ENCODE measurements at places on chromosomes 1 and 21.

- peak; percentile 14 for DNase-seq
Measured at GRCh38 chr1:58699011-58699762, 675 bp downstream of the MYSM1 start.

- DNase-seq, result no peak
Measured at GRCh38 chr1:210339500-210339899, 10.8 kb downstream of the HHAT start.

- DNase-seq, result no peak
Measured at GRCh38 chr1:7554385-7555235, 216.5 kb upstream of the VAMP3 start.

DNA sequence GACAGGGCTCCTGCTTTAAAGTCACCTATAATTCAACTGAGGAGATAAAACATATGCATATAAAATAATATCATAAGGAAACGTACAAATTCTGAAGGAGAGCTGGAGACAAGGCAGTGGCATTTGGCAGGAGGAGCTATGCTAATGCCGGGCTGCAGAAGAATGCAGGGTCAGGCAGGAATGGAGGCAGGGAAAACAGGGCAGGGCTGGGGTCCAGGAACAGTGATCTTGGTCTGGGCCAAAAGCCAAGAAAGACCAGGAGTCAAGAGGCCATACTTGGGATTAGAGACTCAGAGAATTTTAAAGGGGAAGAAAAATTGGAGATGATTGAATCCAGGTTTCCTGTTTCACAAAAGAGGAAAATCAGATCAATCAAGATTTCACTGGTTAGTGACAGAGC is 20.0 kb upstream of the BRDT start:
- no peak for DNase-seq

DNA sequence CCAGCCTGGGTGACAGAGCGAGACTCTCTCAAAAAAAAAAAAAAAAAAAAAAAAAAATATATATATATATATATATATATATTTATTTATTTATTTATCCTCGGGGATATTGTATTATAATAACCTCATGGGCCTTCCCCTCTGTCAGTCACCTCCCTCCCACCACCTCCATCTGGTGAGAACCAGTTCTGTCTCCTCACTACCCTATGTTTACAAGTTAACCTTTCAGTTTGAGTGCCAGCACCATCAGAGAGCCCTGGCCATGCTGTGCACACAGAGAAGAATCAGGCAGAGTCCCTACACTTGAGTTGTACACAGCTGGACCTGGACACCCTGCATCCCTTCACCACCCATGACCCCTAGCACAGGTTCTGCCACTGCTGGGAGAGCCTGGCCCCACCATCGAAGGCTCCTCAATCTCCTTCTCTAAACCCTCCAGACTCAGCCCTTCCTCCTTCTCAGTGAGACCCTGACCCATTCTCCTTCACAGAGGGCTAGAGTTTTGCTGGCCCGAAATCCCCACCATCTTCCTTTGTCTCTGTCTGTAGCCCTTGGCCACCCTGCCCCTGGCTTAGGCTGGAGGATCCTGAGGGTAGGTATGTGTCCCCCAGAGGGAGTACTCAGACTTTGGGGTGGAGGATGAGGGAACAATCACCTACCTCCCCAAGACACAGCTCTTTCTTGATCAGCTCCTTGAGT is 1.2 kb downstream of the S100A5 start:
- no peak for DNase-seq

- DNase-seq, result no peak
Measured at GRCh38 chr21:18049461-18049860, 195.2 kb upstream of the CHODL start.

DNA sequence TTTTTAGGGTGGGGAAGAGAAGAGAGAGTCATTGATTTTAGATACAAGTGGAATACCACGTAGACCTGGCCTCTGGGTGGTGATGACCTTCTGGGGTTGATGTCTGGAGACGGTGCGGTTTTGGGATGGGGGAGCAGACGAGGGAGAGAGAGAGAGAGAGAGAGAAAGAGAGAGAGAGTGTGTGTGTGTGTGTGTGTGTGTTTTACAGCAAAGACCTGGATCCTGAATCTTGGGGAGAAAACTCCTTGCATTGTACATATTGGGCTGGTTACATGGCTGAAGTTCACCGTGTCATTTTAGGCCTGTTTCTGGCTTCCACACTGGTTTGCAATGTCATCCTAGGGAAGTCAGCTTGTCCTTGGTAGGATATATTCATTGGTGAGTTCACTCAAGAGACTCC is 89.0 kb downstream of the GALNT2 start:
- DNase-seq, result no peak

DNA sequence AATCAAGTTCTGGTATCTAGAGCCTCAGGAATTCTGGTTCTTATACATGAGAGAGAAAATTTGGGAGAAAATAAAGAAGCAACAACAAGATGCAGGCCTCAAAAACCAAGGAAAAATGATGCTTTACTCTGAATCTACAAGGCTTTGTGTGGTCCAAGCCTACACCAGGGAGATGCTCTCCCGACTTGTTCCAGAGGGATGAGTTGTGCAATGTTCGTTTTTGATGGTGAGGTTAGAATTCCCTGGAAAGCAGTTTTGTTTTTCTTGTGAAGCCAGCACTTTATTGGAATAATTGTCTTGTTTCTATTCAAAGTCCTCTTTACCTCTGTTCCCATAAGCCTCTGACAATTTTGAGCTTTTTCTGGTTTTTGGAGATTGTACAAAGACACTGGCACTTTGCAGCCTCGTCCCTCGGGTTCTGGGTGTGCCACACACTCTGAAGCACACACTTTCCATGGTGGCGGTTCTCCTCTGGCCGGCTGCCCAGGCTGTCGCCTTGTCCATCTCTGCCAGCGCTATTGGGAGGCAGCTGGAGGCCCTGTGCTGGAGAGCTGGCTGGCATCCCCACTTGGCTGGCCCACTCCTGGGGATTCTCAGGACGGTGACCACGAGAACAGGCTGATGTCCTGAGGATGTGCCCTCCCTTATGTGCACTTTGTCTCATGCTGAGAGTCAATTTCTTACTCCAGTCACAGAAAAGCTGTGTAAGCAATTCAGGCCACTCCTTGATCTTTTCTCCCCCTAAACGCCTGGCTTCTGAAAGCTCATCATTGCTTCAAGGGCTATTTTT is 70.2 kb downstream of the EDEM3 start:
- no peak for DNase-seq

DNA sequence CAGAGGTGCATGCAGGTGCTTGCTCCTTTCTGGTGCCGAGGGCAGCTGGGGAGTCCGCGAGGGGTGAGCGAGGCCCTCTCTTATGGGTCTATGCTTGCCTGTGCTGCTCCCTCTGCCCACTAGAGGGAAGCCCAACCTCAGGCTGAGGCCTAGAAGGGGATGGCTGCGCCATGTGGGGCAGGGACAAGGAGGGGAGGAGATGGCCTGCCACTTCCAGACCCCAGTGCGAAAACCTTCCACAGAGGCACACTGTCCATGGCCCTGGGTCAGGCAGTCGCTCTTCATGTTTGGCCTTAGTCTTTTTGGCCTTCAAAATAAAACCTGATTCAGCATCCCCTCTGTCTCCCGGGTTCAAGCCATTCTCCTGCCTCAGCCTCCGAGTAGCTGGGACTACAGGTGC is 14.0 kb downstream of the RHBG start:
- no peak for DNase-seq

DNA sequence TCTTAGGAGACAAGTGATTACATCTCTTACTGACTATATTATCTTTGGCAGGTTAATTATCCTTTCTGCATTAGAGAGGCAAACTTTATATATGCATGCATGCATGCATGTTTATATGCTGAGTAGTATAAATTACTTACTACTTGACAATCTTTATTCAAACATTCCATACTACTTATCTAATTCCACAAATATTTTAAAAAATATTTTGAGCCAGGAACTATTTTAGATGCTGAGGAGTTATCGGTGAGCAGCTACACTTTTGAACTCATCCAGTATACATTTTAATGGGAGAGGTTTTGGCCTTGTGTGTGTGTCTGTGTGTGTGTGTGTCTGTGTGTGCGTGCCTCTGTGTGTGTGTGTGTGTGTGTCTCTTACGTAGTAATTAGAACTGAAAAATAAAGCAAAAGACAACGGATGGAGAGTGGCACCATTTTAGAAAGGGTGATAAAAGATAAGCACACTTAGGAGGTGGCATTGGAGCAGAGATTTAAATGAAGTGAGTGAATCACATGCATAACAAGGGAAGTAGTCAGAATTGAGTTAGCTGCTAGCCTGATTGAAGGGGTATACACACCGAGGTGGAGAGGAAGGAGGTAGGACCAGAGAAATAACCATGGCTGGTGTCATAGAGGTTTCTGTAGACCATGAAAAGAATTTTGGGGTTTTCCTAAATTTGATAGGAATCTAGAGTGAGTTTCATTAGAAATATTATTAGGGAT is 1488.4 kb downstream of the MRPL39 start:
- peak; percentile 15 for DNase-seq

DNA sequence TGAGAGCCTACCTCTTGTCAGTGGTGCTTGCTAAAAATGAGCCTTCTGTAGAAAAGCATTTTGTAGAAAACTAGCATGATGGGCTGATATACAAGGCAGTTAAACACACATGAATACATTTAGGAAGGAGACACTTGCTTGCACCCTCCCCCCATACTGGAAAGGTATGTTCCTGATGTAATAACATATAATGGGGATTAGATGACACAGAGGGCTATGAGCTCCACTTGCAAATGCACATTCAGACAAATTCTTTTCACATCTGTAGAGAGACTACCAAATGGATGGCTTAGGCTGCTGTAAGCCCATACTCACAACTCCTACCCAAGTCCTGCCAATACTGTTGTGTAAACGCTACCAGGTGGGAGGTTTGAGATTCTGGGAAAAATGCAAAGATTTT is 634.0 kb downstream of the SMYD3 start:
- no peak for DNase-seq

DNA sequence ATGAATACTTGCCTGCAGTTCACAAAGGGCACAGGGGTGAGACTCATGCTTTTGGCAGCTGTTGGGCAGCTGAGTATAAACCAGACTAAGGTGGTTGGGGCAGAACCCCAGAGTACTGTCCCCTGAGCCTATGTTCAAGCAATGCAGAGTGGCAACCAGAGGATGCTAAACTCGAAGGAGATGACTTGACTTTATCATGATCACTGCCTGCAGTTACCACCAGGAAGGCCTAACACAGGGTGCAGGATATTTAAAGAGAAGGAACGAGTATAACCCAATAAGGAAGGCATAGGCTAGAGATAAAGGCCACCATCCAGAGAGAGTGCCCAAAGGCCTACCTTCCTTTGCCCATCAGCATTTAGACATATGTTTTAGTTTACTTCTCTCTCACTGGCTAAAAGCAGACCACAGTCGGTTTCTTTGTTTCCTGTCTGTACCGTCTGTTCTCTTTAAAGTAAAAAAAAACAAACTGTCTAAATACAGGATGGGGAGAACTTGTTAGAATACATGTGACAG is 83.3 kb downstream of the MPZL1 start:
- no peak for DNase-seq

DNA sequence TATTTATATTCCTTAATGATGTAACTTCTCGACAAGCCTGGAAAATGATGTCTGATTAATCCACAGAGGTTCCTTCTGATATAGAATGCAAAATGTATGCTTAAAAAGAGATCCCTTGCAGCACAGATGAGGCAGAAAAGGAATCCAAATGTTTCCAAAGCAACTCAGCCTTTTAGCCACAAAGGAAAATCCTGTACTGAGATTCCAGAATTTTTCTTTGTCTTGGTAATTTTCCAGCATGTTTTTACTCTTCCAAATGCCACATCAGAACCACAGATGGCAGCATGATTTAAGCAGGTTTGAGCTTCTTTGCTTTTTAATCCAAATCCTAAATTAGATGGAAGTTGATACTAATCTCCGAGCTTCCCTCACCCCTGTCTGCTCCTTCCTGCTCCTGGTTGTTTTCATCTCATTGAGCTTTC is 176.4 kb upstream of the PALMD start:
- no peak for DNase-seq

DNA sequence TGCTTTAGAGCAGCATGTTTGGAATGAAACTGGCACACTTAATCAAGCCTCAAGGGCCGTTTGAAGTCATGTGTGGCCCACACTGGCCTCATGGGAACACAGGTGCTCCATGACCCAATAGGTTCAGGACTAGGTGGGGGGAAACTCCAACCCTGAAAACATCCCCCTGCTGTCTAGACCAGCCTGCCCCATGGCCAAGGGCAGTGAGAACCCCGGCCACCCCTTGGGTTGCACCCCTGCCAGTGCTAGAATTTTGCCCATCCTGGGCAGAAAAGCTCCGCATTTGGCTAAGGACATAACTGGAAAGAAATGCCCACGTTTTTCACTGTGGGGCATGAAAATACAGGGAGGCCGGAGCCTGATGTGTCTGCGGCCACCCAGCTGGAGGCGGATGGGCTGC is 6.1 kb upstream of the PTGER3 start:
- DNase-seq, result no peak

GRCh38 chr21:41578716-41579115 is 70.8 kb upstream of the TMPRSS2 start:
- no peak for DNase-seq

- DNase-seq, result no peak
Measured at GRCh38 chr21:45109831-45110492, 35.6 kb downstream of the ADARB1 start.

DNA sequence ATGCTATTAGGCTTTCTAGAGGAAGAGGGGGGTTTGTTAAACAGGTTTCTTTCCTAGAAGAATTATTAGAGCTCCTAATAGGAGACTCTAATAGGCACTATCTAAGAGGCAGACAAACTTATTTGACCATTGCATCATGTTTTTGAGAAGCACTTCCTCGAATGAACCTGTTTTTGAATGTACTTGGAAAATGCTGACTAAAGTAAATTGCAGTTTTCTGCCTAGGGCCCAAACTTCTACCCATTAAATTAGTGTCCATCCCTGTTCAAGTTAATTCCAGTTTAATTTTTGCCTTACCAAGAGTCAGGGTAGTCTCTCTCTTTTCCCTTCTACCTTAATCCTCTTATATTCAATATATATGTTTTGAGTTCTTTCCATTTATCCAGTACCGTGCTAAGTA is 1029.6 kb downstream of the TTLL7 start:
- no peak for DNase-seq

DNA sequence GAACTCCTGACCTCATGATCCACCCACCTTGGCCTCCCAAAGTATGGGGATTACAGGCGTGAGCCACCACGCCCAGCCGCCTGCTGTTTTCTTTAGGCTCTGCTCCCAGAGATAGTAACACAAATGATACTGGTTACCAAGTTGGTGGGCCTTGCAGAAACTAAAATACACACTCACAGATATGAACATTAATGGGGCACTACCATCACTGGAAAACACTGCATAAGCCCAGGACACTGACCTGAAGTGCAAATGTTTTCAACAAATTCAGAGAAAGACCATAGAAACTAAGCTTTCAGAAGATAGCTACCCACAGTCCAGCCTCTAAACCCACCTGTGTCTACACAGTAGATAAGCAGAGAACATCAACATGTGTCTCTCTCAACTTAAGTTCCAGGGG is 180.5 kb downstream of the FCRL5 start:
- DNase-seq, result no peak
